ENCODE measurements at places on chromosomes 5 and 9. TPM values are rescaled to one million over a fixed set of nuclear protein-coding genes. Genes with fewer than 3 reads are reported as not detected.
A peak's percentile ranks its signal among the peaks of the same experiment; 100 is the strongest.

GRCh38 chr5:36301858-36302603, at the start of gene RANBP3L:
Gene RANBP3L, minus strand, starts transcription at chr5:36301902. Its CDS starts 486 bp downstream, at chr5:36301416.
- peaks cover 45% of the 10 kb centered on the region for H3K4me1 ChIP-seq
- peak within 1 kb of the TSS; percentile 92 for H3K27ac ChIP-seq
- peak; percentile 28 for DNase-seq
- no peaks in the 10 kb centered on the region for H3K27me3 ChIP-seq

DNA sequence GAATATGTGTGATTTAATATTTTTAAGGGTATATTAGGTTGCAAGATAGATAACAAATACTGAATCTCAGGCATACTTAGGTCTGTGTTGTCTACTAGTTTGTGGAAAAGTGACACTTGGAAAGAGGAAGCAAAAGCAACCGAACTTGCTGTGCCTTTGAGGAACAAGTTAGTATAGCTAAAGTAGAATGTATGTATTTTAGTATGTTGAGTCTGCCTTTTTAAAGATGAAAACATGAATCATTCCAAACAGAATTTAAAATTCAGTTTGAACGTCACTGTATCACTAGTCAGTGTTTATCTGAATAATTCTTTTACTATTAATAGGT, 12.9 kb downstream of the TLE4 start:
- H3K36me3 ChIP-seq = no peaks in the 10 kb centered on the region
- no peaks in the 10 kb centered on the region for H3K27me3 ChIP-seq
- no peak overlapping the region for H3K4me3 ChIP-seq
- no peak for DNase-seq
- peaks cover 10% of the 10 kb centered on the region for H3K4me1 ChIP-seq

GRCh38 chr5:169772688-169773087, 135.6 kb downstream of the DOCK2 start:
- no peak overlapping the region for H3K27ac ChIP-seq
- H3K27me3 ChIP-seq = no peaks in the 10 kb centered on the region
- no peak for DNase-seq
- no peak overlapping the region for H3K4me3 ChIP-seq
- no peaks in the 10 kb centered on the region for H3K36me3 ChIP-seq

DNA sequence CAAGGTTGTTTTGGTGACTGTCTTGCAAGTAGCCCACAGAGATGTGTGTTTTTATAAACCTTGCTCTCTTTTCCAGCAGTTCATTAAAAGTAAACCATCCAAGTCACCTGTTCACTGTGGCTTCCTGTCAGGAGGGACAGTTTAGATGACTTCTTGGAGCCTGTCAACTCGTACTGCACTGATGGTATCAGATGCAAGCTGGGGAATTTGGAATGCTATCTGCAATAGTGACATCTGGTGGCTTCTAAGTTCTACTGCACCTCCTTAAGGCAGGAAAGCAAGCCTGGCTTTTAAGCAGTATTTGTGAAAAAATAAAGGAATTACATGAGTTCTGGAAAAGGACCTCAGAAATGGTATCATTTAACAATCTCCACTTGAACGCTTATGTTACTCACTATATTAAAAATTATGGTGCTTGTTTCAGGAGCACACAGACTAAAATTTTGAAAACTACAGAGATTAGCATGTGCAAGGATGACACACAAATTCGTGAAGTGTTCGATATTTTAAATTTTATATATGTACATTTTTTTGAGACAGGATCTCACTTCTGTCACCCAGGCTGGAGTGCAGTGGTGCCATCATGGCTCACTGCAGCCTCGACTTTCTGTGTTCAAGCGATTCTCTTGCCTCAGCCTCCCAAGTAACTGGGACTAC, 164.0 kb downstream of the TTC39B start:
- no peaks in the 10 kb centered on the region for H3K27me3 ChIP-seq
- H3K4me1 ChIP-seq = no peaks in the 10 kb centered on the region
- no peak overlapping the region for H3K4me3 ChIP-seq
- no peaks in the 10 kb centered on the region for H3K36me3 ChIP-seq
- H3K27ac ChIP-seq = no peak overlapping the region

DNA sequence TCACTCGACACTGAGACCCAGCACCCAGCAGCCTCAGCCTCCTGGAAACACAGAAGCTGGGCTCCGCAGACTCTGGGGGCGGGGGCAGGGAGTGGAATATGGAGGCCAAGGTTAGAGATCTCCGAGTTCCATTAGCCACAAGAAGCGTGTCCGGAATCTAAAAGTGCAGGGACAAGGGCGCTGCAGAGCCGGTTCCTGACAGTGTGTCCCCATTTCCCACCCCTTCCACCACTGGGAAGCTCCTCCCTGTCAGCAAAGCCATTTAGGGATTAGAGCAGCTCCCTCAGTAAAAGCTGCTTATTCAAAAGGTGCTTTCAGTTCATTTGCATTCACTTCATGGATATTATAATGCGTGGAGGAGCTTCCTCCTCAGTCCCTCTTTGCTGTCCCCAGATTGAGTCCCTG, 74.1 kb upstream of the HSPA9 start:
- no peak overlapping the region for H3K4me3 ChIP-seq
- H3K27me3 ChIP-seq = no peaks in the 10 kb centered on the region
- peak; percentile 47 for DNase-seq

DNA sequence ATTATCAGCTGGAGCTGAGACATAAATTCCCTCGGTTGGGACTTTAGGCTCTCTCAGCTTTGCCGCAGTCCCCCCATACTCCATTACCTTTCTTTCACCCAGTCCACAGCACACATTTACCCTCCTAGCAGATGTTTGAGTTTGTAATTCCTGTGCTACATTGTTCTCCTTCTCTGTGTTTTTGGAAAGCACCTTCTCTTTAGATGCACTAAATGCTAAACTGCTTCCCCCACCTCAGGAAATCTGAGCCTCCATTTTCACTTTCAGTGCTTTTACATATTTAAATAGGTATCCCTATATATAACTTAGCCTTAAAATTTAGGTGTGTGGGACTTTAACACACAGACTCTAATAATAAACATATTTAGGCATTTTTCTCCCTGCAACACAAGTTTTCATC, 356.9 kb downstream of the NFIB start:
- H3K4me1 ChIP-seq = no peaks in the 10 kb centered on the region
- DNase-seq = no peak
- no peaks in the 10 kb centered on the region for H3K36me3 ChIP-seq

DNA sequence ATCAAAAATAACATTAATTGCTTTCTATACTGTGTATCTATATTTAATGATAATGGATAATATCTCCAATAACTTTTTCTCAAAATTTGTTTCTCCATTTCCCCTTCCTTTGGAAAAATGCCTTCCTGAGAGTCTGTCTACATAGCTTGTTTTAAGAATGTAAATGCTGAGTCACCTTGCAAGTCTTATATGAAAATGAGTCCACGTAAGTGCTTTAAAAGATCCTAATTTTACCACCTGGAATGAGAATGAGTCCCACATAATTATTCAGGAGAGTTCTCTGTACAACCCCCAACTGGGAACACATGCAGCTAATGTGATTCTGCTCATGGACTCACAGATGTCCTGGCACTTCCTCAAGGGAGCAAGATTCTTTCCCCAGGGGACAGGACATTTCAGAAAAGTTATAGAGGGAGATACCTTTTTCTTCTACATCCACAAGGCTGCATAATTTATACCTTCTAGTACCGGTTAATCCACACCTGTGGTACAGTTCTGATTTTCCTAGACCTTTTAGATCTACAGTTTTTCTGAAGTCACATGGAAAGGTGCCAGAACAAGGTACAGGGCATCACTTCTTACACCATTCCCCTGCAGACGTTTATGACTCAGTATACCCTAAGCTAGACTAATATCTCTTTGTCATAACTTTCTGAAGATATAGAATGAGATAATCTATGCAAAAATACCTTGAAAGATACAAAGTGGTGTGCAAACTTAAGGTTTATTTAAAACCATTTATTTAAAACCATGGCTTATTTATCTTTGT, 314.1 kb downstream of the CETN3 start:
- no peaks in the 10 kb centered on the region for H3K27me3 ChIP-seq
- no peaks in the 10 kb centered on the region for H3K36me3 ChIP-seq
- DNase-seq = no peak
- no peaks in the 10 kb centered on the region for H3K4me1 ChIP-seq
- no peak overlapping the region for H3K4me3 ChIP-seq

DNA sequence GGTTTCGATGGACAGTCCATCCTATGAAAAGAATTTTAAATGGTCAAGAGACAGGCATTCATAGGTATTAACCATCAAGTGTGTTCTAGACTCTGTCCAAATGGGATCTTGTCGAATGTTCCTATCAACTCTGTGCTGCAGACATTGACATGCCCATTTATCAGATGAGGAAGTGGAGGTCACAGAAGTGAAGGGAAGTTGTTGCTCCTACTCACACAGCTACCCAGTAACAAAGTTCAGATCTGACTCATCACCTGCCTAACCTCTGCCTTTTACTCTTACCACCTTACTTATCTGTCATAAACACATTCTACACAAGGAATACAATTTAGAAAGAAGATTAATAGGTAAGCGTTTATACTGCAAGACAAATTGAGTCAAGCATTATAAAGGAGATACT, 426.2 kb upstream of the BRINP1 start:
- H3K4me1 ChIP-seq = no peaks in the 10 kb centered on the region
- no peak overlapping the region for H3K27ac ChIP-seq
- no peak for DNase-seq
- H3K36me3 ChIP-seq = no peaks in the 10 kb centered on the region
- no peak overlapping the region for H3K4me3 ChIP-seq

- H3K4me1 ChIP-seq = peaks cover 39% of the 10 kb centered on the region
- H3K4me3 ChIP-seq = no peak overlapping the region
- no peaks in the 10 kb centered on the region for H3K36me3 ChIP-seq
- peak; percentile 89 for DNase-seq
- peak overlapping the region; percentile 85 for H3K27ac ChIP-seq
These were observed 3.6 kb upstream of the B4GALT1 start for GRCh38 chr9:33170464-33171415.

DNA sequence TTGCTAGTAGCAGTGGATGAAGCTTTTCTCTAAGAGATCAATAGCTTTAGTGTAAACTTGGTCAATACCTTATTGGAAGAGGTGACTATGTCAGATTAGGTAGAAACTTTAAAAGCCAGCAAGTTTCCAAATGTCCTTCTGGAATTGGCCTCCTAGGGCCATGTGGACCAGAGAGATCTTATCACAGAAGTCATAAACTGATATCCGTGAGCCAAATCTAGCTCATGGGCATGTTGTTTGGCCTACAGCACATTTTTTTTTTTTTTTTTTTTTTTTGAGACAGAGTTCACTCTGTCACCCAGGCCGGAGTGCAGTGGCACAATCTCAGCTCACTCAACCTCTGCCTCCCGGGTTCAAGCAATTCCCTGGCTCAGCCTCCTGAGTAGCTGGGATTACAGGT, 157.5 kb upstream of the CCDC152 start:
- no peak for DNase-seq
- H3K4me1 ChIP-seq = no peaks in the 10 kb centered on the region
- H3K36me3 ChIP-seq = no peaks in the 10 kb centered on the region
- no peak overlapping the region for H3K4me3 ChIP-seq
- no peak overlapping the region for H3K27ac ChIP-seq

DNA sequence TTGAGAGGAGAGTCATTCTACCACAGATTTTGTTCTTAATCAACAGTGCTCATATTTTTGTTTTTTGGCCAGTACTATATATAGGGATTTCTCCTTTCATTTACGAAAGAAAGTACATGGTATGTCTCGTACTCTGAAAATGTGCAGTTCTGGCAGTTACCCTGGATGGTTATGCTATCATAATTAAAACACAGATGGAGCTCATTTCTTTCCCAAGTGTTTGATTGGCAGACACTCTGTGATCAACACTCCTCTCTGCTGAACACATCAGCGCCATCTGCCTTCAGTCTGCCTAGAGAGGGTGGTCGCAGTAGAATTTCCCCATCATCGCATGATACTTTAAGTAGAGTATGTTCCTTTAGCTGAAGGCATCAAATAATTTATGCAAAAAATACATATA, 64.5 kb downstream of the PAM start:
- no peak overlapping the region for H3K27ac ChIP-seq
- DNase-seq = no peak
- H3K4me3 ChIP-seq = no peak overlapping the region
- H3K27me3 ChIP-seq = no peaks in the 10 kb centered on the region

DNA sequence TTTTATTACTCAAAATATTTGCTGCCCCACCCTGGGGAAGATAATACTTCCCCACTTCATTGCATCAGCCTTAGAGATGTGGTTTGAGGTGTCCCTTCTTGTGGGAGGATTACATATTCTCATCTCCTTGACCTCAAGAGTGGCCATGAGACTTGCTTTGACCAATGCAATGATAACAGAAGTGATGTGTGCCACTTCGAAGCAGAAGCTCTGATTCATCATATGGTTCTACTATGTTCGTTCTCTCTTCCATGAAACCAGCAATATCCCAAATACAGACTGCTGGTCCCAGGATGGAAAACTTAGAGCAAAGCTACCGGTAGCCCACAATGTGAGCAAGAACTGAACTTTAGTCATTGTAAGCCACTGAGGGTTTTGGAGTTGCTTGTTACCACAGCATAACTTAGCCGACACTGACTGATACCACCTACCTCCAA, 92.0 kb downstream of the THBS4 start:
- H3K27ac ChIP-seq = no peak overlapping the region
- H3K36me3 ChIP-seq = no peaks in the 10 kb centered on the region

DNA sequence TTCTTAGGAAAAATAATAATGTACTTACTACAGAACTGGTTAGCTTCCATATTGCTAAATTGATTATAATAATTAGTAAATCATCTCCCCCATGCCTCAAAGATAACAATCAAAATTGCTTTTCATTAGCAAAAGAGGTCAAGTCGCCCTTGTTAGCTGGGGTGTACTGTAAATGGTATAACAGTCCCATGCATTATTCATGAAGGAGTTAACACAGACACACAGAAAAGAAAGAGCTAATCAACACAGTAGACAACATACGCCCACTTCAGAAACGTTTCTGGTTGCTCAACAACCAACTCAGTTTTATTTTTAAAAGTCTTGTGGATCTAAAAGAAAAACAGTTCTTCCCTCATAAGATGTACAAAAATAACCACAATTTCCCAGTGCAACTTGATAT, 100.2 kb downstream of the MPDZ start:
- no peak for DNase-seq
- H3K4me3 ChIP-seq = no peak overlapping the region
- peaks cover 20% of the 10 kb centered on the region for H3K36me3 ChIP-seq
- no peaks in the 10 kb centered on the region for H3K4me1 ChIP-seq
- H3K27me3 ChIP-seq = no peaks in the 10 kb centered on the region

- H3K27me3 ChIP-seq = no peaks in the 10 kb centered on the region
- no peaks in the 10 kb centered on the region for H3K4me1 ChIP-seq
- H3K27ac ChIP-seq = no peak overlapping the region
- no peak overlapping the region for H3K4me3 ChIP-seq
- no peaks in the 10 kb centered on the region for H3K36me3 ChIP-seq
These were observed 81.7 kb upstream of the LRRC70 start for GRCh38 chr5:62496876-62497275.

- no peak overlapping the region for H3K27ac ChIP-seq
- H3K36me3 ChIP-seq = no peaks in the 10 kb centered on the region
- H3K4me3 ChIP-seq = no peak overlapping the region
- no peaks in the 10 kb centered on the region for H3K4me1 ChIP-seq
These were observed 92.4 kb upstream of the NFIL3 start for GRCh38 chr9:91516081-91516480.

The LHX6 gene
- total RNA-seq = 2.0 TPM

The CDKN2B gene
- total RNA-seq = 4.6 TPM

The CKMT2 gene
- total RNA-seq = 33.1 TPM

The SRA1 gene
- total RNA-seq = 47.0 TPM

The ENHO gene
- not detected for total RNA-seq

The DBH gene
- total RNA-seq = 3.9 TPM

The PBX3 gene
- total RNA-seq = 133 TPM

The PTPN3 gene
- total RNA-seq = 3.5 TPM

The SAPCD2 gene
- total RNA-seq = 1.7 TPM

The DNAJC21 gene
- total RNA-seq = 33.8 TPM

The KCNV2 gene
- total RNA-seq = not detected
